Stimulated activated CD8-positive, alpha-beta memory T cell treated with anti-CD3 and anti-CD28 coated beads, Interleukin-2, amount 100 ng/mL, for 1 hour (primary cell): ENCODE measurements at places on chromosomes 16 and 17.

DNA sequence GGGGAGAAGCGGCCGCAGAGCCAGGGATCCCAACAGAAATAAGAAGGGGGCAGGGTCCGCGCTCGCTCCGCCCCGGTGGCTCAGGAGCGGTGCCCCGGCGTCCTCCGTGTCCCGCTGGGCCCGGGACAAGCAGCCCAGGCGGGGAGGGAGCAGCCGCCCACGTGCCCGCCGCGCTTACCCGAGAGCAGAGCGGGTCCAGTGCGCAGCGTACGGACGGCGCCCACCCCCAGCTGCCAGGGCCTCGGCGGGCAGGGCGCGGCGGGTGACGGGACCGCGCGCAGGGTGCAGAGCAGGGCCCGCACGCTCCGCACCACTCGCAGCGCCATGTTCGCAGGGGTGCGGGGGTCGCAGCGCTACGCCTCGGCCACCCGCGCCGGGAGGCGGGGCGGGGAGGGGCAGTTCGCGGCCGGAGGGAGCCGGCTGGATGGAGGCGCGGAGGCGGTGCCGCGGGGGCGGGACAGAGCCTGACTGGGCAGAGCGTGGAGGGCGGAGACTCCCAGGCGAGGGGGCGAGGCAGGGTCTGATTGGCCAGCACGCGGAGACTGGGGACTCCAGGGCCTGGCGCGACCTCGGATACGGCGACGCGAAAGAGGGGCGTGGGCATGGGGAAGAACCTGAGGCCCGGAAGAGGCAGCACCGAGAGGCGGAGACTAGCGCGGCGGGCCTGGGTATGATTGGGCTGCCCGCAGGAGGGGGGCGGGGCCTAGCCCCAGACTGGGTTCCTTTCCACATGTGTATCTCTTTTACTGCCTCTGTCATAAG lies at the start of gene GCSH:
GCSH (minus strand) TSS at position 443 of the 762 bp plus-strand sequence; CDS start at position 326, 117 bp downstream.
- DNase-seq, result peak; percentile 95

DNA sequence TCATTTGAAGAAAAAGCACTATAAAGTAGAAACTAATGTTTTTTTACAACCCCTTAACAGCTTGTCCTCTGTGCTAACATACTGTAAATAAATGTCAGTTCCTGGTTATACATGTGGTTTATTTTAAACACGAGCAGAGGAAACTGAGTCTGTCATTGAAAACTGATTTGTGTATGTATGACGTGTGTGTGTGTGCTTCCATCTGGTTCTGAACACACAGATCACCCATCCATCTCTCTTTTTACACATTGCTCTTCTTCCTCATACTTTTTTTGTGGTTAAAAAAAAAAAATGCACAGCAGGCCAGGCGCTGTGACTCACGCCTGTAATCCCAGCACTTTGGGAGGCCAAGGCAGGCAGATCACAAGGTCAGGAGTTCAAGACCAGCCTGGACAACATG lies 49.5 kb downstream of the ZNF423 start:
- DNase-seq, result no peak

- no peak for DNase-seq
Observed at GRCh38 chr16:52256310-52257078, 290.4 kb downstream of the TOX3 start.

DNA sequence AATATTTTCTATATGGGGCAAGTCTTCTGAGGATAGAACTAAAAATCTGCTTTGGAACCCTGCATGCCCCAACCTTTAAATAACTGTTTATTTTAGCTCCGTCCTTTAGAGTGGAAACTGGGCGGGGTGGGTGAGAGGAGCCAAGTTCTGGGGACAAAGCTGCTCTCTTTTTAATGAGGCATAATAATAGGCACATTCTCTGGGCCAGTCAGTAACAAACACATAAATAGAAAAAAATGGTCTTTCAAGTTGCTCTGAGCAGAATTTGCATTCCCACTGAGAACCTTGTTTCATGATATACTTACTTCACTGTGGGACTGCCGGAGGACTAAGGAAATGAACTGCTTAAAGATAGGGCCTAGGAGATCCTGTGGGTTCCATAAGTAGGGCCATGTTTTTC lies 51.5 kb downstream of the KNOP1 start:
- no peak for DNase-seq

- DNase-seq, result no peak
Observed at GRCh38 chr17:36993227-36993626, 44.5 kb downstream of the AATF start.

DNA sequence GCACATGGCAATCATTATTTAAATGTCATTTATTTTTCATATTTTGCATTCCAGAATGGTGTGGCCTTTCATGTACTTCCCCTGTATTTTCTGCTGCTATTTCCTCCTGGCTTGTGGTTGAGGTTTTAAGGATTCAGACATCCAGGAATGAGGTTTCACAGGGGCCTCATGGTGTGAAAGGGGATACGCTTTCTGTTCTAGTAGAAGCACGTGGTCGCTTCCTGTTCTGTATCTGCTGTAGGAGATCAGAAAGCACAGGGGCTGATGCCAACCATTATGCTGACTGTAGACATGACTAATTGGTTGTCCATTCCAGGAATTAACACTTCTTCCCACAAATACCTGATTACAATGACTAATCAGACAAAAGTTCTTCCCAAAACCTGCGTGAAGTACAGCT lies 405.9 kb downstream of the SHISA9 start:
- DNase-seq, result no peak

DNA sequence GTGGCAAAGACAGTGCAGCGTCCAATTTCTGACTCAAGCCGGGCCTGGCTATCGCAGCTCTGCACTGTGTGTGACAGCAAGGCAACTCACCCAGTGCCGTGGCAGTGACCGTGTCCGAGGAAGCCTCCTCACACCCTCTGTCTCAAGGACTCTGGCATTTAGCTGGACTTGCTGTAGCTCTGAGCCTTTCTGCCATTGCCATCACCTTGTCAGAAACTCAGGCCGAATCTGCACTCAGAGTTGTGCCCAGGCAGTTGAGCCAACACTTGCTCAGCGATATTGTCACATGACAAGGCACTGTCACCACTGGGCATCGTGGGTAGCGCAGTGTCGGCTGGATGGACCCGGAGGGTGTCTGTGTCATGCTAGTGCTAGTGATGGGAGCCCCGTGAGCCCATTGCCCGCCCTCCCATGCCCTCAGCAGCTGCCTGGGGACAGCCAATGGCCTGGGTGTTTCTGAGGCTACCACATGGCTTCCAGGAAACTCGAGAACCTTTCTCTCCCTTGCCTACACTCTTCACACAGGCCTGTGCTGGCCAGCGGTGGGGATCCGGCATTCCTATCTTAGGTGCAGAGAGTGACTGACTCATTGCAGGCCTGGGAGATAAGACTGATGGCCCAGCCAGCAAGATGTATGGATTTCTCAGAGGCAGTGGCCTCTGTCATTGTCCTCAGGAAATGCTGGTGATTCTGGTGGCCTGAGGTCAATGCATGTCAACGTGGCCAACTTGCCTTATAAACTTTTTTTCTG lies 22.1 kb upstream of the STH start:
- no peak for DNase-seq

- no peak for DNase-seq
Observed at GRCh38 chr17:78935419-78936323, 10.5 kb upstream of the TIMP2 start.

DNA sequence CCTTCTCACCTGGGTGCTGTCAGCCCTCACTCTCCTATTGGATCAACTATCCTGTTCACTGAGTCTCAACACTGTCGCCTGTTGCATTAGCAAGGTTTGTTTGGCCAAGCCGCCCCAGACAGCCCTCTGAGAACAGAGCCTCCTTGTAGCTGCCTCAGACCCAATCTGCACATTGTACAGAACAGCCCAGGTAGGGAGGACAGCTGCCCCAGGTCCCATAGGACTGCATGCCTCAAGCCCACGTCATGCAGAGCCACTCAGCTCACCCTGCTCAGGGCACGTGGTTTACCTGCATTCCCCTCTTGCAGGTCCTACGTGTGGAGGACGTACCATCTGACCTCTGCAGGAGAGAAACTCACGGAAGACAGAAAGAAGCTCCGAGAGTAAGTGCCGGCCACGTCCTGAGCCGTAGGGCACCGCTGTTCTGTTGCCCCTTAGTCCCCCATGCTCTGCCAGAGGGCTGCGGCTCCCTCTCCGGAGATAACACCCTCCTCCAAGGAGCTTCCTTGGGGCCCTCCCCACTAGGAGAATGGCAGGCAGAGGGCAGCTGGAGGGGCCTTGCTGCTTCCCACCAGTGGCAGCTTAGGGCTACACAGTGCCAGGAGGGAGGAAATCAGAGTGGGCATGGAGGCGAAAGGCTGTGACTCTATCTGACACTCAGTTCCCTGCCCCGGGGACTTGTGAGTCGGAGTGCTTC lies 2.8 kb downstream of the SNRNP25 start:
- DNase-seq, result no peak

DNA sequence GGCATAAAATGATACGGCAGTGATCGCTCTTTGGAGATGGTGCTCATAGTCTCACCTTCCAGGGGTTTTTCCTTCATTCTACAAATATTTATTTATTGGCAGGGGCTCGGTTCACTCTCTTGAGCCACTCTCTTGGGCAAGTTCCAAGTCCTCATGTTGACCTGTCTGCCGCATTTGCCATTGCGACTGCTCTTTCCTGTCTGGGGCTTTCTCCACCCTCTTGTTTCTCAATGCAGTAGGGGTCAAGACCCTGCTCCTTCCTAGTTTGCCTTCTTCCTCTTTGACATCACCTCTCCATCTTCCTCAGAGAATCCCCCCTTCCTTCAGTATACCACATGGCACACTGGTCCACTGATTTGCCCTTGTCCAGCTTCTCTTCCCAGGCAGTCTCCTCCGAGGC lies 21.9 kb upstream of the LRRC75A start:
- no peak for DNase-seq

GRCh38 chr17:16199093-16199492 lies 16.2 kb downstream of the NCOR1 start:
- no peak for DNase-seq

DNA sequence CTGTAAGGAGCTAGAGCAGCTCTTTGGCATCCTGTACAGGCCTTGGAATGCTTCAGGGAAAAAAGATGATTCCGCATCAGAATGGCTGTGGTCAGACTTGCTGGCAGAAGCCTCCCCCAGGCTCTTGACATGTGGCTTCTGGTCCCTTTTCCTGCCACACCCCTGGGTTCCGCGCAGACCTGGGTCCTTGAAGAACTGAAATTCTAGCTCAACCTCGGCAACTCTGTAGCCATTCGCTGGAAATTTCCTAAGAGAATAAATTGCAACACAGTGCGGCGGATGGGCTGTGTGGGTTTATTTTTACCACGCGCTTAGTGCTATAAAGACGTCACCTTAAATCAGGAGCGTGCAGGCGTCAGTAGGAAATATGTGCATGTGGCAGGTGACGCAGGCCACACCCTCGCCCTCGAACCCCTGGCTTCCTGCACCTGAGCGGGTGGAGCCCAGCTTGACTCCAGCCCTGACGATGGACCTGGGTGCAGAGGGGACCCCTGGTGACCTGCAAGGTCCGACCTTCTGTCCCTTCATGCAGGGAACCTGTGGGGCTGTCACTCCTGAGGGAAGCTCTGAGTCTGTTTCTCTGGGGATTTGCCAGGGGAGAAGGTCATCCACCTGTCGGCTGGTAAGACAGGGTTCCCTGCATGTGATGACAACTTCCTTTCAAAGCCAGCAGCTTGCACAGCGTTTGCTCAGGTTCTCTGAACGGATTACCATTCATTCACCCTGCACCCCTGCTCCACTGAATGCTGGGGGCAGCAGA lies 46.3 kb downstream of the METRNL start:
- no peak for DNase-seq

GRCh38 chr17:58643147-58643546 lies 48.7 kb downstream of the TEX14 start:
- DNase-seq, result no peak

DNA sequence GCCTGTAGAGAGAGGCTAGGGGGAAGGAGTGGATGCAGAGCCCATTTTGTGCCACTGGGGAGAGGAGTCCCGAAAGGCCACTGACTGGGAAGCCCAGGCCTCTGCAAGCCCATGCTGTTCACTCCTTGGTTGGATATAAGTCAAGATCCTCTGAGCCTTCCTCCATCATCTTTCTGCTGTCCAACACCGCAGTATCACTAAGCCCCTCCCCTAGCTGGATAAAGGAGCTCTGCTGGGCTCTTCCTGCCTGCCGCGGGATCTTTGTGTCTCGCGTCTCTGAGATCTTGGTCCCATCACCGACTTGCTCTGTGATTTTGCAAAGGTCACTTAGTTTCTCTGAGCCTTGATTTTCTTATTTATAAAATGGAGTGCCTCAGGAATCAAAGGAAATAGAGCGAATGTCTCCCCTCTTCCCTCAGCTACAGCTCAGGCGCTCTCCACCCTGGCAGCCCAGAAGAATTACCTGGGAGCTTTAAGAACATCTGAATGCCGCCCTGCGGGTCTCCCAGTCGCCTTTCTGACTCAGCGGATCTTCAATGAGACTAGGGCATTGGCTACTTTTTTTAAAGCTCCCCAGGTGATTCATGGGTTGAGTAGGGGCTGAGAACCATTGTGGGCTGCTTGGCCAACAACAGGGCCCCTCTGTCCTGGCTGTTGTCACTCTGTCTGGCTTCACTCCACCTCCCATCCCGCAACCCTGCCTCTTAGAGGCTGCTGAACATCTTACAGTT lies 25.2 kb upstream of the TMEM220 start:
- DNase-seq, result no peak

DNA sequence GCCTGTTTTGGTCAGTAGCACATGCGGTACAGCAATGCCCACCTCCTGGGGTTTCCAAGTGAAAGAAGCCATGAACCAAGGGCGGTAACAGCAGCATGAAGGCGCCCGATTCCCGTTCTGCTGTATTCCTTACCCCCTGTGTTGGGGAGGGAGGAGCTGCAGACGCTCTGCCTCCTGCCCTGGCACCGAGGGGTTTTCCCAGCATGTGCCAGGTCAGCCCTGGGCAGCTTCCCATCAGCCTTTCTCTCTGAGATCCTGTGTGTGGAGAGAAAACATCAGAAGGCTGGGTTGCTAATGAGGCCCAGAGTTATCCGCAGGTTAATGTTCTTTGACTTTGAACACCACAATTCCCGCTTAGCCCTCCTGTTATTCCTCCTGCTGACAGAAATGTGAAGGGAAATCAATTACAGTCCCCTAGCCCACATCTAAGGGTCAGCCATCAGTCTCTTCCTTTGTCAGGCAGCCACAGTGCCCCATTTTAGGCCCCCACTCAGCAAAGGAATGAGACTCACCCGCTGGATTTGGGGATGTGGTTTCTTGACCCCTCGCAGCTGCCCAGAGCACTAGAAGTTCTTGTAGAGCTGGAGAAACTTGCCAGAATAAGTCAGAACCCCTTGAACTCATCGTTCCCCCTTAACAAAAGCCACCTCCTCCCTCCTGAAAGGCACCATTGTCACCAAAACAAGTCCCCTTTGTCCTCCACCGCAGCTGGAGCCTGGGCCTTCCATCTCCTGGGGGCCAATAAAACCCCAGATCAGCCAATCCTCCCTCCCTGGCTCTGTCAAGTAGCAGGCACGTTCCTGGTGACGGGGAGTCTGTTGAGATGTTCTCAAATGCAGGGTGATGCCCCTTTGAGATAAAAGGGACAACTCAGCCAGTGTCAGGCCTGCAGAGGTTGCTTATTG lies 168.5 kb downstream of the KATNIP start:
- DNase-seq, result no peak

DNA sequence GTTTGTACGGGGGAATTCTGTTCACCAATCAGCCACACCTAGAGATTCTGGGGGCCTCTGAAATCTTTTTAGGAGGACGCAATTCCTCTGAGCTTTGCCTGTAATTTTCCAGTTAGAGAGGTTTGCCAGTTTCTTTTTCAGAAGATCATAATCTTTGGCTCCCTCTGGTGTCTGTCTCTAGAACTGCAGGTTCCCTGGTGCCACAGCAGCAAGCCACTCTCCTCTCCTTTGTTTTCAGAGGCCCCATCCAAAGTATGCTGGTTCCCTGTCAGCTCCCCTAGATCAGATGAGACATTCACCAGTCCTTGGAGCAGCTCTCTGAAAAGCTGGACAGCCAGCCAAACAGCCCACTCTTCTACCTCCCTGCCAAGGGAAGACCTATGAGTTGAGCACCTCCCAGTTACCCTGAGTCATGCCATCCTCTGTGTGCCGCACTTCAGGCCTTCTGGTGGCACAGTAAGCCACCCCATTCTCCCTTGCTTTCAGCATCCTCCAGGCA lies 36.1 kb downstream of the RNF112 start:
- DNase-seq, result peak; percentile 31
